ENCODE measurements at places on chromosomes 7 and 10.

- DNase-seq: no peak
These were observed 41.9 kb downstream of the CALML3 start for GRCh38 chr10:5566614-5567013.

GRCh38 chr7:139995017-139995915 lies 67.5 kb downstream of the PARP12 start:
- DNase-seq: peak; percentile 47

GRCh38 chr7:105690325-105690945 lies 109.1 kb upstream of the EFCAB10 start:
- no peak for DNase-seq

DNA sequence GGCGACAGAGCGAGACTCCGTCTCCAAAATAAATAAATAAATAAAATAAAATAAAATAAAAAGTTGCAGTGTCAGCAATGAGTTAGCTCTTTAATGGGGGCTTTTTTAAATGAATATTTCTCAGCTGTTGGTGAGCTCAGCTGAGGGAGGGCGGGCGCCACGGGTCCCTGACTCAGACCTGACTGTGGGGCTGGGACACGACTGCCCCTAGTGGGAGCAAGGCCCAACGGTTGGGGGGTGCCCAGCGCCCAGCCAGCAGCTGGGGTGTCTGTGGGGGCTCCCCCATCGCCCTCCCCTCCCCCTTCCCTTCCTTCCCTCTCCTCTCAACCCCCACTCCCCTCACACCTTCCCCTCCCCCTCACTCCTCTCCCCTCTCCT lies 46.6 kb downstream of the PWWP2B start:
- no peak for DNase-seq

DNA sequence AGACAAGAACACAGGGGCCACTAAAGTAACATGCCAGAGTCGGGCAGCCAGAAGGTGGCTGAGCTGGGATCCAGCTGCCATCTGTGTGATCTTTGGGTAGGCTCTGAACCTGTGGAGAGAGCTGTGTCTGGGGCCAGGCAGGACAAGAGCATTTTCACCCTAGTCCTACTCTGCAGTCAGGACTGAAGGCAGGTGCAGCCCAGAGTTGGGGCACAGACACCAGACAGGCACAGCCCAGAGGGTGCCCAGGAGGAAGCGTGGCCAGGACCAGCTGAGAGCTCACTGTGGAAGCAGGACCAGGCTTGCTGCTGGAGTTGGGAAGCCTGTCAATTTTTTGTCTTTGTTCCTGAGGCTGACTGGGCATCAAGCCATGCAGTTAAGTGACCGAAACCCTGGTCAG lies 113.6 kb downstream of the ADCY1 start:
- peak; percentile 6 for DNase-seq

DNA sequence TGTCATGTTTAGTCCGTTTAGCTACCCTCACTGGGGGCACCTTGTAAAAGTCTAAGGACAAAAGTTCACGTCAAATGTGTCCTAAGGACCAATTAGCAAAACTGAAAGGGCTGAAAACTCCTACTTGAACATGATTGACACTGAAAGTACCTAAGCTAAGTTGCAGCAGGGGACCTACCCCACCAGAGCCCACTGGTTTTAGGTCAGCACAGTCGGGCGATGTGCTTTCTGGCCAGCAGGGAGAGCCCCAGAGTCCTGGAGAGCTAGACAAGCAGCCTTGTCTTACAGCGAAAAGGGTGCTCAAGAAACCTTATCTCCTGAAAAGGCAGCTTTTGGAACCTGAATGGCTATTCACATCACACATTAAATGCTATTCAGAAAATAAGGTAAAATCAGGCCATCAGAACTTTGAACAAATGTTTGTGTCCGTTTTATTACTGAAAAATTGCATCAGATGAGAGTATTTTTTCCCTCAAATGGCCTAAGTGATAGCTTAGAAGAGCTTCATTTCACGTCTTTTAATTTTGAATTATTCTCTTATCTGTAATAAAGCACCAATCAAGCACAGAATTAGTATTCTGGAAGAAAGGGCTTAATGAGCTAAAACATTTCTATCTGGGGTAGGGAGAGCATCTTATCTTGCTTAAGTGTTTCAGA lies 52.2 kb upstream of the MKI67 start:
- DNase-seq: no peak

DNA sequence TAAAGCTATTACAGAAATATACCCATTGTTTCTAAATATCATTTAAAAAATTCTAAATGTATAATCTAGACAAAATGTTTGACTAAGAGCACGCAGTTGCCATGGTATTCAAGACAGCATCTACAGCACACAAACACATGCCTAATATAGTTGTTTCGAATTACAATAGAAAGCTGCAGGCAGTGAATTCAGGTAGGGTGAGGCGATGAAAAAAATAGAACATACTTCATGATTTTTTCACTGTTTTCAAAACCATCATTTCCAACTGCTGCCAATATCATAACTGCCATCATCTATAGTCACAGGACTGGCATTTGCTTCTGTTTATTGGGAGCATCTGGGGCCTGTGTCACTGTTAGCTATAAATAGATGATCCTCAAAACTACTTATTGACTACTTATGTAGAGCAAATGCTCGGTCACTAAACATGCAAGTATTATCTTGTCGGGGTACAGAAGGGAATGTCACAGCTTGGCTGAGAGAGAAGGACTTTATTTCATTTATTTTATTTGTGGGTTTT lies 34.4 kb upstream of the OTUD1 start:
- DNase-seq: no peak

DNA sequence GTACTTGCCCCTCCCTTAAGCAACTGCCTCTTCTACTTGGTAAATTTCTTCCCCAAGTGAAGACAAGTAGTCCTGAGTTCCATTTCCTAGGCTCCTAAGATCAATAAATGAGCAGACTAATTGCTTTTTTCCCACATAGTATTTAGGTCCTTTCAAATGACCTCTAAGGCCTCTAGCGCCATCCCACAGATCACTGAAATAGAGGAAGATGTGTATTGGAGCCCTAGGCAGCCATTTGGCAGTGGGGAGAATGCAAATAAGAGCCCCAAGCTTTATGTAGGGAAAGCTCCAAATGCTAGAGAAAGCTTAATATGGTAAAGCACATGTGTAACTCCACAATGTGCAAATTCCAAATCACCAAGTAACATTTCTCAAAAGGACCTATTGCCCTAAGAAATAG lies 316.5 kb upstream of the PHF14 start:
- DNase-seq: no peak

- DNase-seq: no peak
These were observed 153.3 kb downstream of the XPNPEP1 start for GRCh38 chr10:109769966-109770365.

GRCh38 chr7:543501-544337 lies 24.1 kb upstream of the PDGFA start:
- DNase-seq: no peak

GRCh38 chr7:23593706-23594105 lies 3.5 kb upstream of the CCDC126 start:
- DNase-seq: no peak

DNA sequence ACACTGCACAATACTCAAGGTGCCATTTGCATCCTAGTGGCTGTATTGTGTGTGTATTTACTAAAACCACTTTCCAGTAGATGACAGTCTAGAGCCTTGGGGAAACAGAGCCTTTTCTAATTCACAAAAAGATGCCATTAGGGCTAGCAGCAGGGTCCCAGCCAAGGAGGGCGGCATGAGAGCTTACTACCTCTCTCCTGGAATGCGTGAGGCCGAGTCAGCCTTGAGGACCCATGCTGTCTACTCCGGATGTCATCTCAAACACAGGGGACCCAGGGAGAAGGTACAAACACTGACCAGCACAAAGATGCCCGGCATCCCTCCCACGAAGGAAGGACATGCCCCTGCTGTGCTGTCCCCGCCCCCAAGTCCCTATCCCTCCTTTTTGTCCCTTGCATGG lies 65.5 kb downstream of the CYCS start:
- no peak for DNase-seq

GRCh38 chr7:8433477-8434289 lies at the start of gene NXPH1:
NXPH1 (plus strand) TSS chr7:8433609.
- no peak for DNase-seq

GRCh38 chr7:151891182-151891581 lies 14.3 kb upstream of the PRKAG2 start:
- DNase-seq: no peak

DNA sequence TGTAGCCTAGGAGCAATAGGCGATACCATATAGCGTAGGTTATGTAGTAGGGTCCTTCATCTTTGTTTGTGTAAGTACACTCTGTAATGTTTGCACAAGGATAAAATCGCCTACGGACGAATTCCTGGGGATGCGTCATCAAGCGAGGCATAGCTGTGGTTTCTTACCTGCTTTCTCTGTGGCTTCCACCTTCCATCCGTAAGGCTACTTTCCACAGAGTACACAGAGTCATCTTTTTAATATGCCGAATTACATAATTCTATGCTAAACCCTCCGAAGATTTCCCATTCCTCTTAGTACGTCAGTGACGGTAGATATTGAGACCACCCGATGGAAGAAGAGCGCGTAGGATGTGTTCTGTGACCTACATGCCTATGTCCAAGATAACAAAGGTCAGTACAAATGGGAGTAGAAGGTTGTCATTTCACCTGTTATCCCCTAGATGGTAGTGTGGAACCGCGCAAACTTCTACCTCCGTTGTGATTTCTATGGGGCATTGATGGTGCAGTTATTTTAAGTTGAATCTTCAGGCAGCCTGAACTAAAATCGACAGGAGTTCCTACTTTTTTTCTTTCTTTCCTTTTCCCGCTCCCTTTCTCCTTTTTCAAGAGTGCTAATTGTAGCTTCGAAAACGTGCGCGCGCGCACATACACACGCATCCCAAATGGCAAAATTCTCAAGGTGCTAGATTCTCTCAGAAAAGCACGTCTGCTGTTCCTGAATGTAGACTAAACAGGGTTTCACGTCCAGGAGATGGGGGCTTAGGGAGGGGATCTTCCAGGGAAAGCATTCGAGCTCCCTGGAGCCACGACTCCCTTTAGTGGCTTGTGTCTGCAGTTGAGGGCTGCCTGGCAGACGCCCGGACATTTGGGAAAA lies 111.7 kb upstream of the MBL2 start:
- peak; percentile 68 for DNase-seq

GRCh38 chr10:95335933-95336699 lies 45.3 kb upstream of the PDLIM1 start:
- DNase-seq: no peak

GRCh38 chr10:85043207-85043606 lies 714.8 kb downstream of the CCSER2 start:
- DNase-seq: no peak

GRCh38 chr7:45173596-45174327 lies 16.2 kb downstream of the RAMP3 start:
- DNase-seq: peak; percentile 8

DNA sequence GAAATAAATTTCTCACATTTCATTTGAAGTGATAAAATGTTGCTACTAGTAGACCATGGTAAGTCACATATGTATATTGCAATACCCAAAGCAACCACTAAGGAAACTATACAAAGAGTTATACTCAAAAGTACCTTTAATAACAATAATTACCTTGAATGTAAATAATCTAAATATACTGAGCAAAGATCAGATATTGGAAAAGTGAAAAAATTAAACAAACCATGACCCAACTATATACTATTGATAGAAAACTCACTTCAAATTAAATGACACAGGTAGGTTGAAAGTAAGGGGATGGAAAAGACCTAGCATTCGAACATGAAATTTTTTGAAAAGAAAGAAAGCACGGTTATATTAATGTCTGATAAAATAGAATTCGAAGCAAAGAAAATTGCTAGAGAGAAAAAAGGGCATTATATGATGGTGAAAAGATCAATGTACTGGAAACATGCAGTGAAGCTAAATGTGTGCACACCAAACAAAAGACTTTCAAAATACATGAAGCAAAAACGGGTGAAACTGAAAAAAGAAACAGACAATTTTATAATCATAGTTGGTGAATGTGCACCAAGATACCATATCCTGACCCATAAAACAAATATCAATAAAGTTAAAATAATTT lies 29.1 kb downstream of the TFPI2 start:
- DNase-seq: no peak

DNA sequence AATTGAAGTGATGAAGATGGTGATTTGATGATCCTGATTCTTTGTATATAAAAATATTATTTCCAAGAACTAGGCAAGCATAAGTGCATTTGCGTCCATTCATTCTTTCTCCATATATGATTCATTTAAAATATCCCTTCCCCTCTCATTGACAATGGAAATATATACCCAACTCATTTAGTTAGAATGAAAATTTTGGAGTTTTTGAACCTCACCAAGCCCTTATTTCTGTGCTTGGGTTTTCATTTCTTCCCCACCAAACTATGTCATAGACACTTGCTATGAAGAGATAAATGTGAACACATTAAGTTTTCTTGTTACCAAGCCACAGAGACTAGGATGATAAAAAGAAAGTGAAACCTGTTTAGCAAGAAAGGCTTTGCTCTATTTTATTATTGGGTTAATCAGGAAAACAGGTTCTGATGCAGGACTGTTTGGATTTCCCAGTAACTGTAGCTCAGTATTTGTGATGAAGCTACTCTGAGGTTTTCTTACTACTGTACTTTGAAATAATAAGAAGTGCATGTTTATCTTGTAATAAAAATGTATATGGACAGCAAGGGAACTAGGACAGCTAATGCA lies 68.3 kb downstream of the ITGB1 start:
- DNase-seq: no peak

DNA sequence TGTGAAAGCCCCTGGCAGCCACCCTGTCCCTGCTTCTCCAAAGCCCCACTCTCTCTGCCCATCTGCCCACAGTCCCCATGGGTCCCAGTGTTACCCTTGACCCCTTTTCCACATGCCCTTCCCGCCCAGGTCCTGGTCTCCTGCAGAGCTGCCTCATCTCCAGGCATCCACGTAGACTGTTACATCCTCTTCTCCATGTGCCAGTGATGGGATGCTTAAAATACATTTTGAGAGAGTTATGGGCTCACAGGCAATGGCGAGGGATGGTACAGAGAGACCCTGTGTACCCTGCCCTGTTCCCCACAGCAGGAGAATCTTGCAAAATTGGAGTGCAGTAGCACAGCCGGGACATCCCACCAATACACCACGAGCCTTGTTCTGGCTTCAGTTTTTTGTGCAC lies 56.8 kb downstream of the GLRX3 start:
- no peak for DNase-seq

DNA sequence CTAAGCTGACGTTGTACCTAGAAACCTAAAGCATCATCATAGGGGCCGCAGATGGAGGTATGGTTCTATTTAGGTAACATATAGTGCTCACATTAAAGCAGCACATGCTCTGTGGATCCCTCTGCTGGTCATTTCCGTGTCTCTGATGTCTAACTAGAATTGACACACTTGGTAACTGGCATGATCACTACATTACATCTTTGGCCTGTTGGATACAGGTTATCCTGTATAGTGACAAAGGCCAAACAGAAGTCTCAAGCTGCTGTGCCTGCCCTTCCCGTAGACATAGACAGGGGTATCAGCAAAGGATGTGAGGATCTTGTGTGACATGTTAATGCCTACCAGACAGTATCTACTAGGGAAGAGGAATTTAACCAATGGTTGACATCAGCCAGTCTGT lies 51.2 kb downstream of the KIF5B start:
- peak; percentile 21 for DNase-seq

- no peak for DNase-seq
These were observed 55.7 kb downstream of the HSPA12A start for GRCh38 chr10:116686632-116687031.

Data from femur (tissue), 1 donor.